GOT3 (cell line): ENCODE measurements at places on chromosomes 2 and 18.

DNA sequence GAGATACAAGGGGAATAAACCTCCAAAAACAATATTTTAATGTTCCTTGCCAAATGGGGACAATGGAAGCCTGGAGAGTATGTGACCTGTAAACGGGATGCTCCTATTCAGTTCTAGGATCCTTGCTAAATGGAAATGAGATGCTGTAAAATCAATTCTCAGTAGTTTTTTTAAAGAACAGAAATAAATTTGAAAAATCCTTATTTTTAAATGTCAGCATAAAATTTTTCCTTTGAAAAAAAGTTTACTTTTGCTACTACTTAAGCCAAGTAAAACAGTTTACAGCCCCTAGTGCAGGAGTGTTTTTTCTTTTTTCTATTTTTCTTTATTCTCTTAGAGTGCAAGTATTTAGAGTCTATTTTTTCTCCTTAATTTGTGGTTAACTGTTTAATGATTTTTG, 158.8 kb downstream of the MBD5 start:
- no peak for DNase-seq

- no peak for DNase-seq
These were observed 57.7 kb upstream of the MAP4K3 start for GRCh38 chr2:39494784-39495251.

- no peak for DNase-seq
These were observed 19.2 kb downstream of the SMARCAL1 start for GRCh38 chr2:216431531-216431856.

DNA sequence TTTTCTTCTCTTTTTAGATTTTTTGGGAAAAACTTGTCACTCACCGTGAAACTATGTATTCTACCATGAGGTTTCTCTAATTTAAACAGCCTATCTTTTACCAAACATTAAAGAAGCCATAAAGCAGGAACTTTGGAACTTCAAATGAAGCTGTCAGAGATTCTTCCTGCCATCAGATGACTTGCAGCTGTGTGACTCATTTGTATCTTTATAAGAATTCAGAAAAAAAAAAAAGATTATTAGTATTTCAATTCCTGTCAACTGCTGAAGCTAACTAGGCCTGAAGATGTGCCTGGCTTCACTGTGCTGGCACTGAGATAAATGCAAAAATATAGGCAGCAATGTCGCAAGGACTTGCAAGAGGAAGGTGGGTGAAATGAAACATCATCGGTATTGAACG, 1399.1 kb upstream of the PIK3C3 start:
- no peak for DNase-seq

- DNase-seq = no peak
These were observed 50.5 kb downstream of the GAREM1 start for GRCh38 chr18:32420084-32420750.

DNA sequence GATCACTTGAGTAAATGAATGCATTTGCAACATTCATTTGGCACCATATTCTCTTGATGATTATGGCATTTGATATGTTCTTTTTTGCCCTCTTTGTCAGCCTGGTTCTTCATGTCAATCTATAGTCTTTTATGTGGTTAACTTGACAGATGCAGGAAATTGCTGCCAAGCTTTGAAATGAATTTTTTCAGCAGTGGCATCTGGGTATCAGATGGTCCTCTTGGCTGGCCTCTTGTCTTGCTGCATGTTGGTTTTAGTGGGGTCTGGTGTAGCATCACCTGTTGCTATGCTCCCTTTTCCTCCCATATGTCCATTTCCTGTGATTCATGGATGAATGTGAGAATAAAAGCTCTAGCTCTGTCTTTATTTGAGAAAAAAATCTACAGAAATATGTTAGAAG, 119.9 kb downstream of the DPP4 start:
- no peak for DNase-seq

DNA sequence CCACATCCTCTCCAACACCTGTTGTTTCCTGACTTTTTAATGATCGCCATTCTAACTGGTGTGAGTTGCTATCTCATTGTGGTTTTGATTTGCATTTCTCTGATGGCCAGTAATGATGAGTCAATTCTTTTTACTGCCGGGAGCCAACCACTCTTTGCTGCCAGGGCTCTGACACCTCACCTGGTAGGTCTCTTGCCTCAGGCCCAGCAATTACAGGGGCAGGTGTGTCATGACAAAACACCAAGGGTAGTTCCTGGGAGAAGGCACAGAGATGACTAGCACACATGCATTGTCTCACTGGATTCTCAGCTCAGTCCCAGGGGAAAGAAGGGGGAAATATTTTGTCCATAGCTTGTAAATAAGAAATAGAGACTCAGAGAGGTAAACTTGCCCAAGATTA, 122.3 kb downstream of the CHST9 start:
- DNase-seq = no peak

- no peak for DNase-seq
These were observed 80.8 kb downstream of the INPP5D start for GRCh38 chr2:233140978-233141377.

DNA sequence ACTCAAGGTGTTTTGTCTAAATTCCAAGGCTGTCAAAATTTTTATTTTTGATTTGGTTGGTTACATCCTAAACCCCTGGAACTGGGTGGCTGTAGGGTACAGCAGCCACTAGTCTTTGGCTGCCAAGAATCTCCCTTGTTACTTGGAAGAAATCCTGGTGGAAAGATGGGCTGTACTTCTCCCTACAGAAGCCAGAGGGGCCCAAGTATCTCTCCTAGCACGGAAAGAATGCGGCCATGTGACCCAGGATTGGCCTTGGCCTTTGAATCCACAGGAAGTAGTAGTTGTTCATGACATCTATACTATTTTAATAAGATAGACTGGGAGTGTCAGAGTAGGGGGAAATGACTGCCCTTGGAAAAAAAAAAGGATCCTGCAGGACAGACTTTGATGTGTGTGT, 54.4 kb upstream of the MYO3B start:
- DNase-seq = no peak

DNA sequence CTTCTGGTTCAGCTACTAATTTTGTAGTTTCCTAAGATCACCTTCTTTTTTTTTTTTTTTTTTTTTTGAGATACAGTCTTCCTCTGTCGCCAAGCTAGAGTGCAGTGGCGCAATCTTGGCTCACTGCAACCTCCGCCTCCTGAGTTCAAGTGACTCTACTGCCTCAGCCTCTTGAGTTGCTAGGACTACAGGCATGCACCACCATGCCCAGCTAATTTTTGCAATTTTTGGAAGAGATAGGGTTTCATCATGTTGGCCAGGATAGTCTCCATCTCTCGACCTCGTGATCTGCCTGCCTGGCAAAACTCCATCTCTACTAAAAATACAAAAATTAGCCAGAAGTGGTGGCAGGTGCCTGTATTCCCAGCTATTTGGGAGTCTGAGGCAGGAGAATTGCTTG, 301.5 kb upstream of the TFPI start:
- no peak for DNase-seq

DNA sequence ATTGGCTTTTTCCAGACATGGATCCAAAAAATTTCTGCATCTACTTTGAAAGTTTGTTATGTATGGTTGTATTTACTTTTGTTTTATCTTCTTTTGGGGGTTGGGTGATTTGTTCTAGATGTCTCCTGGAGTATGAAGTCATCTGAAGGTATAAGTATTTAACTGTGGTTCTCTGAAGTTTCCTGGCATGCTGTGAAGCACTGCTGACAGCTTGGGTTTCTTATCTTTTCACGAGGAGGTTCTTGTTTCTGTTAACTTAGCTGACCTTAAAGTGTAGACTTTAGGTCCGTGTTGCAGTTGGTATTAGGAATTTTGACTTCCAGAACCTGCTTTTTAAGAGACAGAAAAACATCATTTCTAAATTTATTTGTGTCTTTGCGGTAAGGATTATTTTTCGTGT, 15.9 kb downstream of the GLS start:
- no peak for DNase-seq

GRCh38 chr18:9559253-9559652, 55.1 kb downstream of the PPP4R1 start:
- DNase-seq = no peak

GRCh38 chr2:145408980-145409379, 889.1 kb upstream of the ZEB2 start:
- no peak for DNase-seq

DNA sequence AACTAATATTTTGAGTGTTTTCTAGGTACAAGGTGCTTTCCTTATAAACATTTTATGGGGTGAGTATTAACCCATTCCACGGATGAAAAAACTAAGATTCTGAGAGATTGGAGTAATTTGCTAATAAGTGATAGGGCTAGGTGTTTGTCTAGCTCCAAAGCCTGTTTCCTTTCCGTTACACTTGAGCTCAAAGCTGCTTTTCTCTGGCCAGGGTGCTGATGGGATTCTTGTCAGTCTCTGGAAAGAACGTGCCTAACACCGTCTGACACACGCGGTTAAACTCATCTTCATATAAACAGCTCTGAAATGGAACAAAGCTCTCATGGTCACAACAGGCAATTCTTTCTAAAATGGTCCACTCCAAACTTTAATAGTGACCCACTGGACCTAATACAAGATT, 2.0 kb upstream of the ANKRD29 start:
- no peak for DNase-seq

GRCh38 chr2:104870100-104870975, 16.4 kb downstream of the POU3F3 start:
- no peak for DNase-seq

- DNase-seq = no peak
These were observed 110.2 kb downstream of the VAPA start for GRCh38 chr18:10023853-10024570.

GRCh38 chr18:63319383-63320122, at the start of gene BCL2:
Gene BCL2, minus strand, starts transcription at chr18:63319769.
- no peak for DNase-seq

DNA sequence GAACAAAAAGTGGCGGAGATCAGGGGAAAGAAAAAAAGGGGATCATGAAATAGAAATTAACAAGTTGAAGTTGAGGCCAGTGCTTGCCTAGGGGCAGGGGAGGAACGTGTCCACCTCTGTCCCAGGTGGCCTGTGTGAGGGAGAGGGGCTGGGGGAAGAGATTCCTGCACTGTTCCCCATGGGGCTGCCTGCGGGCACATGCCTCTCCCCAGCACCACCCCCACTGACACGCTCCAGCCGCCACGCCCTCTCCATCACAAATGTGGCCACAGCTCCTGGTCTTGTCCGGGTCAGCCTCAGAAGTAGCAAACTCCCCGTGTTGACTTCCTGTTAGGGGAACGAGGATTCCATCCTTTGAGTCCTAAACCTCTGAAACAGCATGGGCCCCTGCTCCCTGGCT, 161.2 kb downstream of the GLI2 start:
- DNase-seq = no peak

GRCh38 chr2:148553332-148553887, 91.1 kb upstream of the EPC2 start:
- DNase-seq = no peak

- DNase-seq = no peak
These were observed 18.4 kb downstream of the SCN9A start for GRCh38 chr2:166357068-166357949.

GRCh38 chr2:18093196-18093595, 214.7 kb downstream of the KCNS3 start:
- DNase-seq = no peak

- no peak for DNase-seq
These were observed 74.6 kb downstream of the MEP1B start for GRCh38 chr18:32264401-32264800.

GRCh38 chr2:161028581-161028980, 131.6 kb upstream of the TANK start:
- no peak for DNase-seq

DNA sequence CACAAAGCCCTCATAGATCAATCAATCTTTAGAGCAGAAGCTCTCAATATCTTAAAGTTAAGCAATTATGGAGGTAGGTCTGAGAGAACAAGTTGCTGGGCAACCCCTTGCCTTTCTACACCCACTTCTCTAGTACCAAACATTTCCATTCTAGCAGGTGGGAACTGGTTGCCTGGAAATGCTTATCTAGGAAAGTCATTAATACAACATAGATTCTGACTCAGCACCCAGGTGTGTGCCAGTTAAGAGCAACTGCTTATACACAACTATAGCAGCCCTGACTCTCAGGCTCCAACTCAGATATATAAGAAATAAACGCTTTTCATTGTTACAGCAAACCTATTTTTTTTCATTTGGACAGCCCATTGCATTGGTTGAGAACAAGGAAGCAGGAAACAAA, 237.7 kb downstream of the IRS1 start:
- DNase-seq = no peak

DNA sequence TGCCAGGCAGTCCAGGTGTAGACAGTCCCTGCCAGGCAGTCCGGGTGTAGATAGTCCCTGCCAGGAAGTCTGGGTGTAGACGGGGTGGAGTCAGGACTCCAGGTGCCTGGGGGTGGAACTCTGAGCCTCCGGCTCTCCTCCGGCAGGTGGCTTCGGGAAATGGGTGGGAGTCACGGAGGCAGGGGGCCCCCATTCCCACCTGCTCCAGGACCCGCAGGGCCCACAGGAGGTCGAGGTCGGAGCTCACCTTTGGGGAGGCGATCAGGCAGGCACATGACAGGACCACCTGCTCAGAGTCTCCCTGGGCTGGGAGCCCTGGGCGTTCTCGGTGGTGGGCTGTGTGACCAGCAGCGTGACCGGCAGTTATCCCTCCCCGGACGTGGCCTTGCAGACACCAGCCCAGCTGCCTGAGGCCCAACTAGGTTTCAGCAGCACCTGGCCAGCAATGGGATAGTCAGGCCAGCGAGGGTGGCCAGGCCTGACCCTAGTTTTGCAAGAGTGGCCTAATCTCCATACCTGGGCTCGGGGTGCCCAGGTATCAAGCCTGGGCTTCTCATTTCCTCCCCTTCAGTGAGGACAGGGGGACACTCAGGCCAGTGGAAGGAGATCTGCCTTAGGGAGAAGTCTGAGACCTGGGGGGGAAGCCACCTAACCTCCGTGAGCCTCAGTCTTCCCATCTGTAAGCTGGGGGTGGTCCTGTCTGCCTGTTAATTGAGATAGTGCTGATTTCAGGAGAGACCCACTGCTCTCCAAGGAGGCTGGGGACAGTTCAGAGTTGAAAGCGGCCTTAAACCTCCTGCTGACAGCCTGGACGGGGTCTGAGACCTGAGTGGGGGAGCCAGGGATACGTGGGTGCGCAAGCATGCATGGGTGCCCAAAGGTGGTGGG, 13.2 kb downstream of the GPC1 start:
- DNase-seq = no peak

GRCh38 chr2:129757915-129758783, 221.3 kb upstream of the RAB6C start:
- DNase-seq = no peak

DNA sequence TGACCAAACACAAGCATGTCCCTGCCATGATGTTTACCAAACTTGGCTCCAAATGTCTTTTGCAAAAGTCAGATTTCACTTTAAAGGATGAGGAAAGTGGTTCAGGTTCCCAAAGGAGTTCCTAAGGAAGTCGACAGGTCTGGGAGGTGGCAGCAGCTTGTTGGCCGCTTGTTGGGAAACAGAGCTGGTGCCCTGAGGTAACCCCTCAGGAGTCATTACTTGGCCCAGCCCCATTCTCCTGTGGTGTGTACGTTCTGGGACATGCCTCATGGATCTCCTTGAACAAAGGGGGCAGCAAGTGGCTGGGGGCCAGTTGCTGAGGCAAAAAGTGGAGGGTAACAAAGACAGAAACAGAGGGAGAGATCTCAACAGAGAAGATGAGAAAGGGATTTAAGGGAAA, 10.9 kb downstream of the TMBIM1 start:
- DNase-seq = no peak
